ENCODE measurements at places on chromosomes 12 and 14.

- peak; percentile 93 for DNase-seq
Observed at GRCh38 chr12:25993901-25994651, 35.6 kb downstream of the RASSF8 start.

DNA sequence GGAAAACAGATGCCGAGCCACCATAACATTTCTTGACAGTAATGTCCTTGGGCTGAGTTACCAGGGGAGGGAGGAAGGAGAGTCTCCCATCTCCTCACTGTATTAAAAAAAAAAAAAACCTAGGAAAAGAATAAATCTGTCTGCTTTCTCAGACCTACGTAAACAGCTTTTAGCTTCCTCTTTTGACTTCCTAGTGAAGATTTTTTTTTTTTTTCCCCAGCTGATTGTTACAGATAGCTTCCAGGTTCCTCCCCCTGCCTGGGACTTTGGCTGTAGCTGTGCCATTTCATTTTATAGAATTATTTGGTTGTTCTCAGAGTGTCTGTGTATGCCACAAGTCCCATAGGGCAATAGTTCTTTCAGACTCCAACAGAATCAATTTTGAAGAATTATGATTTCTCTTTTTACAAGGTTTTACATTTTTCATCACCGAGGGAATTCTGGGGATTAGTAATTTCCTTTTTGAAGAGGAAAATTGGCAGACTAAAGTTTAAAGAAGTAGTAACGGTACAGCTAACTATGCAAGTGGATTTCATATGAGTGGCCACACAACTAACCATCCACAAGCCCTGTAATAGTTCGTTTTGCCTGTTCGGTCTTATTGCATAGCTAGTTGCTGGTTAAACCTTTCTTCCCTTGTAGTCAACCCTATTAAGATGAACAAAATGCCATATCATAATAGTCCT is 23.1 kb upstream of the GNS start:
- DNase-seq = no peak

- DNase-seq = peak; percentile 15
Observed at GRCh38 chr12:81874586-81874985, 115.4 kb upstream of the PPFIA2 start.

GRCh38 chr14:45868377-45868776 is 615.4 kb upstream of the MIS18BP1 start:
- DNase-seq = no peak

GRCh38 chr12:71438670-71439361 is 782 bp upstream of the LGR5 start:
- DNase-seq = no peak

DNA sequence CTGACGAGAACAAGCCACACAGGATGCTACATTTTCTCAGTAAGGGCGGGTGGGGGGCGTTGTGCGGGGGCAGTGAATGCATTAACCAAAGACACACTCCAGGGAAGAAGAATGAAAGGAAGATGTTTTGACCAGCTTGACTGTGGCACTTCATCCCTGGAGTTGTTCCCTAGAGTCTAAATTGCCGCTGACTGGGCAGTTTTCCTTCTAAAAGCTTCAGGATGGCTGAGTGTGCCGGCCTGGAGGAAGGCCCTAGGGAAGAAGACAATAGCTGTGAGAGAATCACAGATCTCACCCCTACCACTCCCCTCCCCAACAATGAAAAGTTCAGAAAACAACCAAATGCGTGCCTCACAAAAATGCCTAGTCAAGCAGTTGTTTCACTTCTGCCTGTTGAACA is 67.2 kb downstream of the NKX2-1 start:
- no peak for DNase-seq

GRCh38 chr14:72118841-72119240 is 186.6 kb downstream of the RGS6 start:
- no peak for DNase-seq

DNA sequence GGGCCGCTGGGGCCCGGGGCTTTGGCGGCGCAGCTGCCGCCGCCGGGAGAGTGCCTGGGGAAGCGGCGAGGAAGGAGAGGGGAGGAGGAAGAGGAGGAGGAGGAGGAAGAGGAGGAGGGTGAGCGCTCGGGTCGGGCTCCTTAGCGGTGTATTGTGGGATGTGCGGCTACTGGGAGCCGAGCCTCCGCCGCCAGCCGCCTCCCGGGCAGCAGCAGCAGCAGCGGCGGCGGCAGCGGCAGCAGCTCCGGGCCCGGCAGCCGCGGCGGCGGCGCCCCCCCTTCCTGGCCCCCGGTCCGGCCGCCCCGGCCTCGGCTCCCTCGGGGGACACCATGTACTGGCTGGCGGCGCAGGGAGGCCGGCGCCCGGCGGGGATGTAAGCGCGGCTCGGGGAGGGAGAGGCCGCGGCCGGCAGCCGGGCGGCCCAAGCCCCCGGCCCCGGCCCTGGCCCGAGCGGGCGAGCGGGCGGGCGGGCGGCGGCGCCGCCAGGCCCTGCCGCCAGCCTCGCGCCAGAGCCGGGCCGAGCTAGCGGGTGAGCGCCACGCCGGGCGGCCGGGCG is at the start of gene SETD1B:
SETD1B (plus strand) TSS at position 149 of the 556 bp plus-strand sequence. CDS start 729 bp downstream, outside the sequence.
- peak; percentile 62 for DNase-seq

DNA sequence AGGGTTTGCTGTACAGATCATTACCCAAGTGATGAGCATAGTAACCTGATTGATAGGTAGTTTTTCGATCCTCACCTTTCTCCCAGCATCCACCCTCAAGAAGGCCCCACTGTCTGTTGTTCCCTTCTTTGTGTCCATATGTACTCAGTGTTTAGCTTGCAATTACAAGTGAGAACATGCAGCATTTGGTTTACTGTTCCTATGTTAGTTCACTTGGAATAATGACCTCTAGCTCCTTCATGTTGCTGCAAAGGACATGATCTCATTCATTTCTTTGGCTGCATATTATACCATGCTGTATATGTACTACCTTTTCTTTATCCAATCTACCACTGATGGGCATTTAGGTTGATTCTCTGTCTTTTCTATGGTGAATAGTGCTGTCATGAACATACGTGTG is 181.6 kb upstream of the FOXG1 start:
- DNase-seq = no peak

GRCh38 chr14:103500148-103500990 is 22.3 kb downstream of the CKB start:
- DNase-seq = peak; percentile 84

GRCh38 chr12:131536766-131537165 is 174.1 kb upstream of the SFSWAP start:
- DNase-seq = no peak

DNA sequence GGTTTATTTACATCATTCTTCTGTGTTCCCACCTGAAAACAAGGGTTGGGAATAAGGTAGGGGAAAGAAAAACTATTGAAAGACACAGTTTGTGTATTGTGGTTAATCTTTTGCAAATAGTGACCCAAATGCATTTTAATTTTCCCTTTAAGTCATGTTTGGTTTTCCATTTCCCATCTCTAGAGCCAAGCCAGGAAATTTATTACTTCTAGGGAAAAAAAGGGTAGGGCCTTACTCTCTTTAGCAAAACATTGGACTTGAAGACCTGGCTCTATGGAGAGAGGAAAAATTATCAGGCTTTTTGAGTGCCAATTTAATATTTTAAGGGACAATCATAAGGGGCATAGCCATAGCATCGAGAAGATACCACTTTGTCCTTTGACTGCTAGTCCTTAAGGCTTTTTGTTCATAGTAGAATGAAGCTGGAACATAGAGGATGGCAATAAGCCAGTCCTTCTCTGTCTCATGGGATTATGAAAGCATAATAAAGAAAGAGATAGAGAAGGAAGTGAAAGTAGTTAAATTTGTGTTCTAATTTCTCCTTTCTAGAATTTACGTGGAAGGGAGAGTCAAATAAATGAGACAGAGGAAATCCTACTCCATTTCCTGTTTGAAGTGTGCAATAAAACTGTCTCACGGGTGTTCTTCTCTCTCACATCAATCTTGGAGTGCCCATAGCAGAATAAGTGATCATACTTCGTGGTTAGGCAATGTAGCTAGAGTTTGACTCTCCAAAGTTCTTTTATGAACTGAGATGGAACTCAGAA is 50.9 kb upstream of the PPFIA2 start:
- peak; percentile 58 for DNase-seq

GRCh38 chr14:104434214-104435076 is 145.1 kb upstream of the C14orf180 start:
- no peak for DNase-seq

DNA sequence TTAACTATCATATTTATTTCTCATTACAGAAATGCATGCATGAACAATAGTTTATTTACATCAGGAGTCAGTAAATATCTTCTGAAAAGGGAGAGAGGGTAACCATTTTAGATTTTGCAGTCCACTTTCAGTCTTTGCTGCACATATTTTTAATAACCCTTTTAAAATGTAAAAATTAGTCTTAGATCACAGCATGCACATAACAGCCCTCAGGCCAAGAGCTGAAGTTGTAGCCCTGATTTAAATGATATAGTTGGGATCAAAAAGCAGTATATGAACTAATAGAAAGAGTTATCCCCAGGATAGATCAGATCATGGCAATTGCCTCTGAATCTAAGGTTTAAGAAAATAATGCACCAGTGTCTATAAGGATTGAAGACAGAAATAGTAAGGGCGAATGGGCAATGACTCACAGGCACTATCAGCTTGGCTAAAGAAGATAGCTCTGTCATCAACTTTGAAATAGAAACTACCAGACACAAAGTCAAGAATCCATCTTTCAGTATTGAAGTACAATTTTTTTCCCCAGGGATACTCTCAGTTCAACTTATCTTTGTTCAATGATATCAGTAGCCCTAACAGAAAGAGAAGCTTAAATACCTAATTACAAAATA is 13.1 kb upstream of the CLEC7A start:
- DNase-seq = peak; percentile 5

DNA sequence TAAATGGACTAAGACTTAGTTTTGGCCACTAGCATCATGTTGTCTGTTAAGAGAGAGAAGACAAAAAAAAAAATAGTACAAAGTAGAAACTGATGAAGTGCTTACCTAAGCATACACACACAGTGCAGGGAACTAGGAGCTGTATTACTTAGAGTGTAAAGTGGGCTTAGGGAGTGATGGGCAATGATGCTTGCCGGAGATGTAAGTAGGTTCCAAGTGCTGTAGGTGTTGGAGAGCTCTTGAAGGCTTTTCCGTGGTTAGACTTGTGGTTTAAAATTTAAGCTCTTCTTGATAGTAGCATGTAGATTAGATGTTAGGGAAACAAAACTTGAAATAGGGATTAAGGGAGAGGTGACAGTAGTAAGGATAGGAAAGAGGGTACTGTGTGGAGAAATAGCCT is 34.7 kb downstream of the MIA2 start:
- DNase-seq = peak; percentile 32

GRCh38 chr12:89064780-89065179 is 287.5 kb downstream of the DUSP6 start:
- peak; percentile 84 for DNase-seq

GRCh38 chr14:99732436-99733210 is 48.5 kb downstream of the CYP46A1 start:
- DNase-seq = no peak

GRCh38 chr14:65041434-65041915 is 54.8 kb downstream of the FNTB start:
- DNase-seq = no peak

DNA sequence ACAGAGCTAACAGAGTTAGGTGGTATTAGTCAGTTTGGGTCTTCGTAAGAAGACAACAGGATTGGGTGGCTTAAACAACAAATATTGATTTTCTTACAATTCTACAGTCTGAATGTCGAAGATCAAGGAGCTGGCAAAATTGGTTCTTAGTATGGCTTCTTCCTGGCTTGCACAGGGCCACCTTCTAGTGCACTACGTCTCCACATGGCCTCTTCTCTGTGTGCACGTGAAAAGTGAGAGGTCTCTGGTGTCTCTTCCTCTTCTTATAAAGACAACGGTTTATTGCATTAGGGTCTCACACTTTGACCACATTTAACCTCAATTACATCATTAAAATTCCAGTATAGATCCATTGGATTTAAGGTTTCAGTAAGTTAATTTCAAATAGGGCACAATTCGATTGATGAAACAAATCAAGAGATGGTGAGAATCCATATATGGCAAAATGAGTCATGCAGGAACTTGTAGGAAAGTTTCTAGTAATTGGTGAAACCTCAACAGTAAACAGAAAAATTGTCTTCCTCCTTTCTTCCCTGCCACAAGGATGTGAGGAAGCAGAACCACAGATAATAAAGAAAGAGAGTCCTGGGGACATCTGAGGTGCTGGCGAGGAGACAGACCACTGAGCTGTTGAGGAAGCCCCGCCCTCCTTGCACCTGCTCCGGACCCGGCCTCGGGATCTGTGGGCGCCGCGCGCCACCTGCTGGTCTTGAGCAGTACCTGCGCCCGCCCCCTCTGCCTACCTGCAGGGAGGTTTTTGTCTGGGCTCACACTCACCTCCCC is 846.7 kb downstream of the TMEM121 start:
- no peak for DNase-seq

DNA sequence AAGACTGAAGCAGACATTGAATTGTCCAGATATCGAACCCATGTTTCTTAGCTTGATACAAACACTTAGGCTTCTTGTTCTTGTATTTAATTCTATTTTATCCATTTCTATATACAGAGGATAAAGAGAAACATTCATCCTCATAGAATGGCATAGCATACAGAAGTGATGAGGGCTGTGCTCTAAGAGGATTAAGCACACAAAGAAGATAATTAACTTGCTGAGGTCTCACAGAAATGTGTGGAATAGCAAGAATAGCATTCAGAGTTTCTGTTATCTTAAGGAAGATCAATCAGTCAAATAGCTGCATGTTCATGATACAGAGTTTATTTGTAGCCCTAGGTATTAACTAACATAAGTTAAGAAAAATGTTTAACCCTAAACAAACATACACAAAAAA is 27.3 kb upstream of the STRAP start:
- DNase-seq = no peak

DNA sequence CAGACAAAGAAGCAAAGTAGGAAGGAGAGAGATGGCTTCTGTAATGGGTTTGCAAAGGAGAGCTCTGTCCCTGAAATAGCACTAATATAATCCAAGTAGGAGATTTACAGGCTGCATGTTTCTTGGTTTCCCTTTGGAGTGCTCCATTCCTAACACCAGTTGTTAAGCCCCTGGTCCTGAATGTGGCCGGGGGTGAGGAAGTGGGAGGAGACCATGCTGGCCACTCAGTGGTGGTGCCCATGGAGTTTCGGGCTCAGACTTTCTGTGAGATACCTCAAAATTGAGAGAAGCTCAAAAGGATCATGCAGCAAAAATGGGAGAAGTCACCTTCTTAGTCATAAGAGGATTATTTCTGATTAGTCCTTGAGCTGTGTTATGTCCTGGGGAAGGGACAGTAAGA is 88.5 kb downstream of the DAD1 start:
- no peak for DNase-seq

GRCh38 chr12:51887476-51888315 is at the start of gene ANKRD33:
Gene ANKRD33, plus strand, starts transcription at chr12:51888103. Its CDS starts 84 bp downstream, at chr12:51888187.
- DNase-seq = peak; percentile 40

GRCh38 chr14:34782031-34782430 is 67.6 kb upstream of the CFL2 start:
- DNase-seq = peak; percentile 67

GRCh38 chr14:103382376-103382775 is 2.8 kb upstream of the MARK3 start:
- peak; percentile 76 for DNase-seq

GRCh38 chr12:119134284-119135072 is 44.3 kb upstream of the HSPB8 start:
- DNase-seq = no peak

GRCh38 chr12:1013618-1014489 is 22.8 kb downstream of the ERC1 start:
- peak; percentile 90 for DNase-seq

GRCh38 chr12:8483079-8483478 is 27.3 kb downstream of the CLEC6A start:
- DNase-seq = no peak
